ENCODE measurements at places on chromosomes 6 and 20.

DNA sequence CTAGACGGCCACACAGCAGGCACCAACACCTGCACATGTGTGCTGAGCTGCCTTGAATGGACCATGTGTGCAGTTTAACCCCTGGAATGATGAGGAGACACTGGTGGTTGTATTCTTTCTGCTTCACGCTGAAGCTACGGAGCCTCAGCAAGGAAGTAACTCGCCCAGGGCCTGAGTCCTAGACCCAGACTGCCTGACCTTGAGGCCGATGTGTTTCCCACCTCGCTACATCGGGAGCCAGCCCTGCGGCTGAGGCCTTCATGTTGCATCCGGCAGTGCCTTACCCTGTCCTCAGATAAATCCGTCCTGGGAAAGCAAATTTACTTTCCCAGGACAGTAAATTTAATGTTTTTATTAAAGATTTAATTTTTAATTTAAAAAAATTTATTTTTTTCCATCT, 110.0 kb upstream of the MTHFD1L start:
- no peak for DNase-seq

DNA sequence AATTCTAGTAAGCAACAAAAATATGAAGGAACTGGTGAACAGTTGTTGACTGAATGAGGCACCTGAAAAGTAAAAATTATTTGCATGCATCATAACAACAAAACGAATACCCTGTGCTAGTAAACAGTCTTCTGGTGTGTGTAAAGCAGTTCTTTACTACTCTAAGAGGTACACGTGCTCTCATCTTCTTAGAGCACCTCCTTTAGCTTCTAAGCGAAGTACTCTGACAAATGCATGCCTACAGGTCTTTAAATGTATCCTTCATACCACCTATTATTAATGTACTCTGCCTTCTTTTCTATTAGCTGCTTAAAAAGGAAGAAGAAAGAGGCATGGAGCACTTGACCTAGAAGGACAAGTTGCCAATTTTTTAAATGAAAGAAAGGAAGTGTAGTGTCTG, 32.2 kb upstream of the MYB start:
- DNase-seq, result no peak

DNA sequence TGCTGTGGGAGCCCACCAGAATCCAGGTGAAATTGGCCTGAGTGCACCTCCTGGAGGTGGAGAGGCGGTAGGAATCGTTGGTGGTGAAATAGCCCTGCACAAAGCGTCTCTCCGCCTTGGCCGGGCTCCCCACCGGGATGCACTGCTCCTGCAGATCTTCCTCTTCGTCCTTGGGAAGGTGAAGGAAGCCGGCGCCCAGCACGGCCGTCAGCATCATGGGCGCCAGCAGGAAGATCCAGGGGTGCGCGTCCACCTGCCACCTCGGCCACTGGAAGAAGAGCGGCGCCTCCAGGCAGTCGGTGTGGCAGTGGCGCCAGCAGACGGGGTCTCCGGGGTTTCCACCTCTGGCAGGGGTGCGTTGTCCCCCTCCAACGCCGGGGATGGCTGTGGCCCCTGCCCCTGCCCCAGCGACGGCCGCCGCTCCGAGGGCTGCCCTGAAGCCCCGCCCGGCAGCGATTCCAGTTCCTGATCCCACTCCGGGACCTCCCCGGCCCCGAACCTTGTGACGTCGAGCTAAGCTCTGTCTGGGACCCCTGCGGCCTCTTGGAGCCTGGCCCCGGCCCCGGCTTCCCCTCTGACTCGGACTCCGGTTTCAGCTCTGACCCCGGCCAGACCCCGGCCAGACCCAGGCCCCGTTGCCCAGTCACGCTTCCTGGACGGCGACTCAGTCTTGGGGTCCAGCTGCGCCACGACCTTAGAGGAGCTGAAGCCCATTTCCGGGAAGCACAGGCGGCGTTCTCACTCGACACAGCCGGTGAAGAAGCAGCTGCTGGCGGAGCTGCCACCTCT, 91.9 kb downstream of the CD164 start:
- DNase-seq, result no peak

DNA sequence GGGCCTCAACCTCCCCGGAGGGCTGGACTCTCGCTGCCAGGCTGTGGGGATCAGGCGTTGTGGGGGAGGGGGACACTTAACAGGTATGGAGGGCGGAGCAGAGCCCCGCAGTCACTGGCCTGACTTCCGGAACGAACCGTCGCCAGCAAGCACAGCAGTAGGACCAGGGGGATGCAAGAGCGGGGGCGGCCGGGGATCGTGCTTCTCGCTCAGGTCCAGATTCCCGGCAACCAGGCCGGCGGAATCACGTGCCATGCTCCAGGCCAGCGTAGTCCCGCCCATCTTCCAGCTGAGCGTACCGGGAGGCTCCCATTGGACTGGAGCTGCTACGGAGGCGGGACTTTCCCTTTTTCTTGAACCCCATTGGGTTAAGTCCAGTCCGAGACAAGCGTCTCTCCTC, 10.0 kb upstream of the POU5F1 start:
- peak; percentile 28 for DNase-seq

GRCh38 chr6:88748141-88748540, 215.3 kb downstream of the RNGTT start:
- DNase-seq, result no peak

DNA sequence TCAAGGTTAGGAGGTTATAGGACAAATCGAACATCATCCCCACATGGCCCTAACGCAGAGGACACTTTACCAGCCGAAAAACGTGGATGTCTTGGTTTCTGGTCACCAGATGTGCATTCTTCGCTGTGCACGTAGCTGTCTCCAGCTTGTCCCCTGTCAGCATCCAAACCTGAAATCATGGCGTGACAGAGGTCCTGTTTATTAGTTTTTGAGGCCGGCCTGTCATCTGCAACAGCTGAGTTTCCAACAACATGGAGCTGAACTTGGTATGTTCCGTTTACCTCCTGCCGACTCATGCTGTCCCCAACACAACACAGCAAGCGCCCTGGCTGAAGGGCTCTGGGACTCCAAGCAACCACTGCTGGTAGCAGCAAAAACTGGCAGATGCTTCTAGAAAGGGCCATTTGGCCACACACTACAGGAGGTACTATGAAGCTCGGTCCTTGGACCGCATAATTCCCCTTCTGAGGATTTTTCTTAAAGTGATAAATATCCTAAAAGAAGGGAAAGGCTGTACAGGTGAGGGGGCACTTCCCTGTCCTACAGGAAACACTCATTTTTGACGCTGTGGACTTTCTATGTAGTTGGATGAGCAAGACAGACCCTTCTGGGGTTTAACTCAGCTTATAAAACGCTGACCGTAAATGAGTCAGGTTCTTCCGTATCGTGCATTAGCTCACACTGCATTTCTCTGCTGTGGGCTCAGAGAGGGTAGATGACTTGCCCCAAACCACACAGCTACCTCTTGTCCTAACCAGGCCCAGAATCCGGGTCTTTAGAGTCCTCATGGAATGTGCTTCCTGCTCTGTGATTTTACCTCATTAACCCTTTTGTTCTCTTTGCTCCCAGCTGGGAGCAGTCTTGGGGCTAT, 79.7 kb upstream of the NFATC2 start:
- no peak for DNase-seq

All from GM04503 (cell line).